ENCODE measurements at places on chromosomes 11 and 22.

- DNase-seq: no peak
These were observed 232.2 kb downstream of the INSC start for GRCh38 chr11:15346907-15347306.

- no peak for DNase-seq
These were observed 136.9 kb downstream of the MYO18B start for GRCh38 chr22:25878933-25879332.

DNA sequence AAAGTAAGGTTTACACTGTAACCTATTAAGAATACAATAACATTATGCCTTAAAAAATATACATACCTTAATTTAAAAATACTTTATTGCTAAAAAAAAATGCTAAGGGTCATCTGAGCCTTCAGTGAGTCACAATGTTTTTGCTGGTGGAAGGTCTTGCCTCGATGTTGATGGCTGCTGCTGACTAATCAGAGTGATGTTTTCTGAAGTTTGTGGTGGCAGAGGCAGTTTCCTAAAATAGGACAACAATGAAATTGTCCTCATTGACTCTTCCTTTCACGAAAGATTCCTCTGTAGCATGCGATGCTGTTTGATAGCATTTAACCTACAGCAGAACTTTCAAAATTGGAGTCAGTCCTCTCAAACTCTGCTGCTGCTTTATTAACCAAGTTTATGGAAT lies 97.6 kb downstream of the FAT3 start:
- no peak for DNase-seq

GRCh38 chr22:32324505-32325415 lies 32.9 kb upstream of the RFPL3 start:
- no peak for DNase-seq

GRCh38 chr22:36201630-36202319 lies at the start of gene APOL4:
Gene APOL4 (minus strand): TSS chr22:36201809. CDS start chr22:36201734, 75 bp downstream.
- no peak for DNase-seq
